AG08395 (cell line): ENCODE measurements at places on chromosomes 5 and 9.
A peak's percentile ranks its signal among the peaks of the same experiment; 100 is the strongest.

DNA sequence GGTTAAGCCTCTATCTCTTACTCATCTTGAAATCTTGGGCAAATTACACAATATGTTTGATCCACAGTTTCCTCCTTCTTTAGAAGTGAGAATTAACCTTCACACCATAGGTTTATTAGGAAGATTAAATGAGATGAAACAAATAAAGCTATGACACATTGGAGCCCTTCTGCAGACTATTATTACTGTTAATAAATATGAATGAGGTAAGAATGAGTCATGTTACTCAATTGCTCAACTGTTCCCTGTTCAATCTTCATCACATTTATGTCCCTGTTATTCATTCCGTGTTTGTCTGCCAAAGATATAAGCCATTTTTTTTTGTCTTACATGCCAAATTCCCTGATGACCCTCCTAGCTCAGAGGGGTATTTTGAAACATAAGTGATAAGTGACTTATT, 52.1 kb upstream of the PAPPA start:
- DNase-seq = peak; percentile 32

- no peak for DNase-seq
Measured at GRCh38 chr5:177987326-177987725, 8.7 kb downstream of the PROP1 start.

GRCh38 chr5:1463326-1464095, 18.3 kb upstream of the SLC6A3 start:
- DNase-seq = no peak

- no peak for DNase-seq
Measured at GRCh38 chr5:1859099-1859498, 23.6 kb downstream of the IRX4 start.

GRCh38 chr9:95061916-95062595, 255.5 kb downstream of the FANCC start:
- DNase-seq = no peak

DNA sequence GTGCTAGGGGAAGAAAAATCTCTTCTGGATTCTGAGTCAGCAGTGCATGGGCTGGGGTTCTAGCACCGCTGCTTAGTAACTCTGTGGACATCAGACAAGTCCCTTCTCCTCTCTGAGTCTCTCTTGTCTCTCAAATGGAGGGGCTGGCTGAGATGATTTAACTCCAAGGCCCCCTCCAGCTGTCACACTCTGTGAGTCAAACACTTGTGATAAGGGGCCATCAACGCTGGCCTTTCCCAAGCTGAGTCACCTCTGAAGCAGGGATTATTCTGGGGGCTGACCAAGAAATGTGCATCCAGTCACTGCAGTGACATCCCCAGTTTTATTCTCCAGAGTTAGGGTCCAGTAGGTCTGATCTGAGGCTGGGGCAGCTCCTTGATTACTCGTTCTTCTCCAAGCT, 110.4 kb upstream of the ZNF462 start:
- no peak for DNase-seq

DNA sequence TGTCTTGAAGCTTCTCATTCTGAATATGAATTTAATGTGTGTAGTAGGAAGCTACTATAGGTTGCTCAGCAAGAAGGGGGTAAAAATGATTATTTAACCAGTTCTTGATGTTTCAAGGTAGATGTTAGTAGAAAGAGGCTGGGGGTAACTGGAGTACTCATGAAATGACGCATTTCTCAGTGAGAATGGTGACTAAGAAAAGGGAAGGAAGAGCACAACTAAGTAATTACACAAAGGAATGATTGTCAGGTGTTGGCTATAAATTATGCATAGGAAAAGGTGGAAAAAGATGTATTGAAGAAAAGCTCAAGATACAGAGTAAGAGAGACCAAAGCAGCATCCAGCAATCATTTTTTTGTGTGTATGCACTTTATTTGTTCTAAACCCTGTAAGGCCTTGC, 1.4 kb upstream of the PSIP1 start:
- no peak for DNase-seq

GRCh38 chr9:3525096-3525835, 535 bp downstream of the RFX3 start:
- DNase-seq = no peak

GRCh38 chr5:110873773-110874437, 135.1 kb downstream of the SLC25A46 start:
- no peak for DNase-seq

GRCh38 chr5:67887748-67888161, 327.8 kb upstream of the PIK3R1 start:
- no peak for DNase-seq

DNA sequence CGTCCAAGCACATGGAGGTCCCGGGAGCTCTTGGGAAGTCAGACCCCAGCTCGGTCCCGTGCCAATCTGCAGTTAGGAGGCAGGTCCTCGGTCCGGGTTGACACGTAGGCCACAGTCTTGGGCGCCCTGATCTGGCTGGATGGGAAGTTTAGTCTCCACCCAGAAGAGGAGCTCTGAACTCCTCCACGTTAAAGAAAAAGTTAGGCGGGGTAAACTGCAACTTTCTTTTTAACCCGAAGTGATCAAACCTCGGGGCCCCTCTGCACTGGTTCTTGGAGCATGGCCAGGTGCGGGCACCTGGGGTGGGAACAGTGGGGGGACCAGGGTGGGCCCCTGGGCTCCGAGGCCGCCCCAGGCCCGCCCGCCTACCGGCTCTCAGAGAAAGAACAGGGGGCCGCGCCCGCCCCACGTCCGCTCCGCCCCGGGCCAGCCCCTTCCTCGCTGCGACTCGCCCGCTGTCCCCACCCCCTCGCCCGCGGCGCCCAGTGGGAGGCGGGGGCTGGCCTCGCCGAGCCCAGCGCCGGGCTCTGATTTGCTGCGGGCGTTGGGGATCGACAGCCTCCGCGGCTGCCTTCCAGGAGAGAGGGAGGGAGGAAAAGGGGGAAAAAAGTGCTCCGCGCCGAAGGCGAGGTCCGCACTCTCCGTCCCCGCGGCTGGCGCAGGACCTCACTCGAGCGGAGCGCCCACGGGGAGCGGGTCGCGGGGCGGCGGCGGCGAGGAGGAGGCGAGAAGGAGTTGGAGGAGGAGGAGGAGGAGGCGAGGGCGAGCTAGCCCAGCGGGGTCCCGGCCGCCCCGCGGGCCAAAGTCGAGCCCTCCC, at the start of gene COL5A1:
TSS of gene COL5A1 (plus strand) at position 631 of the 817 bp plus-strand sequence. CDS start 385 bp downstream, outside the sequence.
- DNase-seq = peak; percentile 94

- no peak for DNase-seq
Measured at GRCh38 chr9:89669361-89669842, 64.6 kb downstream of the GADD45G start.

DNA sequence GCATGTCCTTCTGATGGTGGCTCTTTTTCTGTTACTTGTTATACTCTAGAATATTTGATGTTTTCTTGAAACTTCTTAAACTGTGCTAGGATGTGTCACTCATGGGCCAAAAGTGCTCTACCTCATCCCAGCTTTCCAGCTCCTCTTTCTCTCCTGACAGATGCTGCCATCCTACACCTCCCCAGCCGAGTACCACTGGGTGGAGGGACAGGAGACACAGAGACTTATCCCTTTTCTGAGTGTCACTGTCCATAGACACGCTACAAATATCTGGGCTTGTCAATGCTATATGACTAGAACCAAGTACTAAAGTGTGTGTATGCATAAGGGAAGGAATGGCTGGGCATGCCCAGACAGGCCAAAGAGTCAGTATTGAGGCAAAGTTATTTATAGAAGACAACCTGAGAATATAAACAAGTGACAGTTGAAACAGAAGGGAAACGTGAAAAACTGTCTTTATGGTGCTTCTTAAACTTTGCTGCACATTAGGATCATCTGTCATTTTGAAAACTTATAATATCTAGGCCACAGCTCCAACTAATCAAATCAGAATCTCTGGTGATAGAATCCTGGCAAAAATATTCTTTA, 188.0 kb downstream of the CARTPT start:
- no peak for DNase-seq

DNA sequence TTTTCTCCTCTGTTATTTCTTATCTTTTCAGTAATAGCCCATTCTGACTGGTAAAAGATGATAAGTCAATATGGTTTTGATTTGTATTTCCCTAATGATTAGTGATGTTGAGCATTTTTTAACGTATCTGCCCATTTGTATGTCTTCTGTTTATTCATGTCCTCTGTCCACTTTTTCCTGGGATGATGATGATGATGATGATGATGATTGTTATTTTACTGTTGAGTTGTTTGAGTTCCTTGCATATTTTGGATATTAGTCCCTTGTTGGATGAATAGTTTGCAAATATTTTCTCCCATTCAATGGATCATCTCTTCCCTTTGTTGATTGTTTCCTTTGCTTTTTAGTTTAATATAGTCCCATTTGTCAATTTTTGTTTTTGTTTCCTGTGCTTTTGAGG, 27.0 kb downstream of the UTP15 start:
- no peak for DNase-seq

DNA sequence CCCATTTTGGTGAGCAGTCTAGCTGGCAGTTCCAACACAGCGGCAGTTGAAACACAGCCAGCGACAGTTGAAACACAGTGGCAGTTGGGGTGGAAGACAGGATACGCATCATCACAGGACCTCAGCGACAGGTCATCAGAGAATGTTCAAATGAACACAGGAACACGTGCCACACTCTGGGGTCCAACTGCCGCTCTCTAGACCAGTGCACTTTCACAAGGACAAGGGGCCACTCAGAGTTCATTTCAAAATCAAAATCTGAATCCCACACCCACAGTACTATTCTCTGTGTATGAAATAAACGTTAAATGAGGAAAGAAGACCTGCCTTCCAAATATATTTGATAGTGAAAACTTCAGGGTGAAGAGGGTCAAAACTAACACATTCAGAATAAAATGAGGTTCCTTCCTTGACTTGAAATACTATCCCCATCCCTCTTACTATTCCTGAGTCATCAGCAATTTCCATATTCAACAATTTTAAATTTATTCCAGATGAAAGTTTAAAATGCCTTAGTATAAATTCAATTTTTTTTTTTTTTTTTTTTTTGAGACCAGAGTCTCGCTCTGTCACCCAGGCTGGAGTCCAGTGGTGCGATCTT, 53.0 kb upstream of the SIMC1 start:
- no peak for DNase-seq

DNA sequence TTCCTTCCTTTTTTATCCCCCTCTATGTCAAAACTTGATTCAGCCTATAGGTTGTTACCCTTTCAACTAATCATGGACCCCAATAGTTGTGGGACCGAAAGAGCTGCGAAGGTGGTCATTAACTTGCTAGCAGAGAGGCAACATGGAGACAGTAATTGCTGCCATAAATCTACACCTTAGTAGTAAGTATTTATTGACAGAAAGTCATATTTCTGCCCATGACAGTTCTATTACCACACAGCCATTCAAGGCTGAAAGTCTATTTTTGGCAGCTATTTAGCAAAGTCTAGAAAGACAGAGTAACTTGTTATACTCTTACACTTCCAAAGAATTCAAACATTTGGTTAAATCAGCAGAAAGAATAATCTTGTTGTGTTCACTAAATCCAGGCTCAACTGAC, 236.2 kb downstream of the PRELID2 start:
- DNase-seq = no peak

DNA sequence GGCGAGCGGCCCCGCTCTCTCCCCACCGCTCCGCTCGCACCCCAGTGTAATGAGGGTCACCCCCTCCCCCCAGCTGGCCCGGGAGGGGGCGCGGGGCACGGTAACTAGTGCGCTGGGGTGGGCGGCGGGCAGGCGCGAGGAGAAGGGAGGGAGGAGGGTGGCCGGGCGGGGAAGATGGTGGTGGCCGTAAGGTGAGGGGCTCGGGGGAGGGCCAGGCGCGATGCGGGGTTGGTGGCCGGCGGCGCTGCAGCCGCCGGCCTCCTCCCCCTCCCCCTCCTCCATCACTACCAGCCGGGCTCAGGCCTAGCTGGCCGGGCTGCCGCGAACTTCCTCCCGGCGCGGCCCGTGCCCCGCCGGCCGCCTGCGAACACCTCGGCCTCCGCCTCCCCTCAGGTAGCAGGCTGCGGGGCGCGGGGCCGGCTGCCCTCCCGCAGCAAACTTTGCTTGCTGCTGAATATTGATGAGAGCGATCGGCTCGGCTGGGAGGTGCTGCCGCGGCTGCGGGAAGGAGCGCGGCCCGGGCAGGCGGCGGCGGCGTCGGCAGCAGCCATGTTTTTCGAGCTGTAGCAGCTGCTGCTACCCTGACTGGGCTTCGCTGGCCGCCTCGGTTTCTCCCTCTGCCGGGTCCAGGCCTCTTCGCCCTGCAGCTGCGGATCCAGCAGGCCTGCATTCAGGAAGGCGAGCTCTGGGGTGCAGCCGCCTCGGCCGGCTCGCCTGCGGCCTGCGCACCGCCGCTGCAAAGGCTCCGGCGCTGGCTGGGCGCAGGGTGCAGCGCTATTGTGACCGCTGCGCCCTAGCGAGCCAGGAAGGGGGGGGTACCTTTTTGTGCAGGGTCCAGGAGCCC, 502 bp downstream of the NSD1 start:
- DNase-seq = no peak

DNA sequence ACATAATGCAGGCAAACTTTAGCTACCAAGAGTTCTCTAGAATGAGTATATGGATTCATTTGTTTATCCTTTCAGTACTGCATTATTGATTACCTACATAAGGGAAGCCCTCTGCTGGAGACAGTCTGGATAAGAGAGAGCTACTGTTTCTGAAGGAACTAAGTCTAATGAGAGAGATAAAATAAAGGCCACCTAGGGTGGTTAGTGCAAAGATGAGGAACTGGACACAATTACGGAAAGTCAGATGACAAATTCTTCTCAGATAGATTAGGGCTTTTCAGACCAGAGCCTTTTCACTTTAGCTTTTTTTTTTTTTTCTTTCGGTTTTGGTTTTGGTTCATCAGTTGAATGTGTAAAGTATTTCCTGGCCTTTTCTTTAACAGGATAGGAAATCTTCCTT, 31.3 kb downstream of the ISOC1 start:
- DNase-seq = no peak

- DNase-seq = no peak
Measured at GRCh38 chr5:9082996-9083395, 462.9 kb downstream of the SEMA5A start.

- DNase-seq = no peak
Measured at GRCh38 chr5:135847976-135848375, 13.5 kb downstream of the SLC25A48 start.

GRCh38 chr9:87763286-87763685, 37.4 kb downstream of the CTSL start:
- no peak for DNase-seq

- DNase-seq = no peak
Measured at GRCh38 chr9:129575818-129576217, 45.1 kb downstream of the C9orf50 start.

DNA sequence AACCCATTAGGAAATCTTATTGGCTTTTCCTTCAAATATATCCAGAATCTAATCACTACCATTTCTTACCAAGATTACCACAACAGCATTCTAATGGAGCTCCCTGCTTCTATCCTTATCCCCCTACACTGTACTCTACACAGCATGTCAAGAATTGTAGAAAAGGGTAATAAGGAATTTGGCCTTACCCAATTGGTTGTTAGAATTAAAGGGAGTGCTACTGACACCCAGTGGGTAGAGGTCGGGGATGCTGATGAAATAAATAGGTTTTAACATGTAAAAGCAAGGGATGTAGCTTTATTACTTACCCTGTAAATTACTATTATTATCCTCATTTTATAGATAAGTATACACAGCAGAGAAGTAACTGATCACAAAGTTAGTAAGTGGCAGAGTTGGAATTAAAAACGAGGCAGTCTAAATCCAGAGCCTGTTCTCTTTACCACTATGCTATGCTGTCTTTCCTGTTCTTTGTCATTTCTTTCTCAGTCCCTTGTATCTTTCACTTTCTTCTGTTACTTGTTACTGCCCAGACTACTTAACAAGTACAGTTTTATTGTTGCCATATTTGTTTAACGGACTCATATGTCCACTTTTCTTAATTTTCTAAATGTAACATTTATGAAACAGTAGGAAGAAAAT, 10.5 kb downstream of the SLC38A9 start:
- no peak for DNase-seq

- no peak for DNase-seq
Measured at GRCh38 chr5:174514325-174514724, 210.1 kb upstream of the MSX2 start.

GRCh38 chr9:36878986-36879982, 154.8 kb downstream of the PAX5 start:
- no peak for DNase-seq
